ENCODE measurements at places on chromosomes 6 and 20.

DNA sequence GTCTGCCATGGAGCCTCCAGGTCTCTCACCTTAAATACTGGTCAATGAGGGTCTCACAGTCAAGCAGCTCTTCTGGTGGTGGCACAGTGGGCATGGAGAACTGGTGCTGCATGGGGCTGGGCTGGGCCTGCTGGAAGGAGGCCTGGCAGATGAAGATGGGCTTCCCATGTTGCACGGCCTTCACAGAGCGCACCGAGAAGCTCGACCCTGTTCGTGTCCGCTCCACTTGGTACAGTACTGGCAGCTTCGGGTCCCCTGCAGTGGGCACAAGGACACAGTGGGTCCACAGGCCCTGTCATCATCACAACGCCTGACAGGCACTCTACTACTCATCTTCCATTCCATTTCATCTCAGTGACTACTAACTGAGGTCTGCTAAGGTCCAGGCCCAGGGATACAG lies 8.8 kb downstream of the ACOT8 start:
- no peak for DNase-seq

DNA sequence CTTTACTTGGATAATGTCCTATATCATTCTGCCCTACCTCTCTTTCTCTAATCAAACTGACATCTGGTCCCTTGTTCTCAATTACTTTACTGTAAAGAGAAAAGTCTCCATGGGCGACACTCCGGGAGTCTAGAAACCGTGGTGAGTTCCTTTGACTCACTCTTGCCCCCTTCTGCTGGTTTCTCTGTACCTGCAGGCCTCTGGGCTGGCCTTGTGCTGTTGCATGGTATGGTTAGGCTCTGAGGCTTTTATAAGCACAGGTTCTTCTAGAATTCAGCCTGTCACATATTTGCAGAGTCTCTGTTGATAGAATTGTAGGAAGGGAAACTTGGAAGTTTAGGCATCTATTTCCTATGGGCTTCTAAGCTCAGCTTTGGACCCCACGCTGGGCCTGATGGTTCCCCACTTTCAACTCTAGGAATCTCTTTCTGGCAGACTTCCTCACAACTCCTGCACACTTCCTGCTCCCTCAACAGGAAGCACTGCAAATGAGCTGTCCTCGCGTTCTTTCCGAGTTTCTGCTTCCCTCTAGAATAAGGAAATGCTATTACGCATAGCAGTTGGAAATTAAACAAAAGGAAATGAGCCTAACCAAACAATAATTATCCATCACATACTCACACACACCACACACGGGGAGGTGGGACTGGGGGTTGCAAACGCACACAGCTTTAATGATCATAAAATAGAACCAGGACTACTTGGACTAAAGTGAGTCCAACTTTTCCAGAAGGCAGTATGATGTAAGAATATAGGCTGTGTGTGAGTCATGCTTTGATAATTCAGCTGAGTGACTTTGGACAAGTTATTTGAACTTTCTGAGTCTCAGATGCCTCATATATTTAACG lies 683.3 kb downstream of the QKI start:
- no peak for DNase-seq

DNA sequence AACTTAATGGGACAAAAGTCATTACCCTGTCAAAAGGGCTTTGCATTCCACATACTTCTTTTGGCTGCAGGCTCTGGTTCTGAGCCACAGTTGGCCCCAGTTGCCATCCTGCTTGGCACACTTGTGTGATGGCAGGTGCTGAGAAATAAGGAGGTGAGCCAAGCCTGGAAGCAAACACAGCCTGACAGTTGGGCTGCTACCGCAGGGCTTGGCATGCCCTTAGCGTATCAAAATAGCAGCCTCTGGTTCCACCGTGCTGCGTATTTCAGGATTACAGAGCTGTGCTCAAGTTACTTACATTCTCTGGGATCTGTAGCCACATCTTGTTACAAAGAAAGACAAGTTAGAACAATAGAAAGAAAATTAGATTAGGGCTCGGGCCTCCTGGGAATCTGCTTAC lies 11.1 kb downstream of the MTHFD1L start:
- DNase-seq: peak; percentile 75

- DNase-seq: no peak
Observed at GRCh38 chr6:108687921-108688320, 127.2 kb downstream of the FOXO3 start.

DNA sequence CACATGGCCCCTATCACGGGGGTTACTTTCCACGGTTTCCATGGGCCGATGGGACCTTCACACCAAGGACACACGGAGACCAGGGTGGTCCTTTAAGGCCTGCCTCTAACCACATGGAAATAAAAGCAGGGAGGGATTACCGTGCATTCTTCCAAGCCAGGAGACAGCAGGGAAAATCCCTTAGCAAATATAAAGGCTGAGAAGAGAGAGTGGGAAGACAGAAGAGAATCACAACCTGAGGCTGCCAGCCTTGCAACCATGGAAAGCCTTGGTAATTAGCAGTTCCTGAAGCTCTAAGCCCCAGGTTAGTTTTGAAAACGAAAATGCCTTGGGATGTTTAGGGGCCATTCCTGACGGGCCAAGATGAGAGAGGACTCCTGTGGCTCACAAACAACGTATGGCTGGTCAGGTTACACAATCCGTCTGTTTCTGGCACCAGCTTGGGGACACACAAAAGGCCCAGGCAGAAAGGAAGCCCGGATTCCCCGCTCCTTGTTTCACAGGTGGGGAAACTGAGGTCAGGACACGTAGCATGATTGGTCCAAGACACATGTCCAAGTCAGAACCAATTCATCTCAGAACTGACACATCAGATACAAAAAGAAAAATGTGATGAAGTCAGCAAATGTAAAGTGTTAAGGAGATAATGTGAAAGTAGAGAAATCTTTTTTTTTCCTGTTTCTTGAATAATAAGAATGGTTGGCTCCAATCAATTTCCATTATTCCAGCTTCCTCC lies 2.8 kb downstream of the PREX1 start:
- no peak for DNase-seq

DNA sequence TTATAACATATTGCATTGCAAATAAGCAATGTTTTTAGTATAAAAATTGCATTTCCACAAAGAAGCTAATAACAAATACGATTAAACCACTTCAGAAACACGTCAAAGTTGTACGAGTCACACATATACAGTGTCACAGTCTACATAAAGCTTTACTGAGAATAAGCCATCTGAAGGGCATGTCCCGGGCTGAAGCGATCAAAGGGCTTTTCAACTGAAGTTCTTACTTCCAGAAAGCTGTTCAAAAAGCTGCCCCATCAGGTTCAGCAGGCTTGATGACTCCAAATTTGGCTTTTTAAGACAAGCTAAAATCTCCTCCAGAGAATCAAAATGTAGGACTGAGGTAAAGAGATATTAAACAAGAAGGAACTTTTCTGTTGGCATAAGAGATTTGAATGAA lies 37.5 kb upstream of the HAO1 start:
- DNase-seq: no peak

DNA sequence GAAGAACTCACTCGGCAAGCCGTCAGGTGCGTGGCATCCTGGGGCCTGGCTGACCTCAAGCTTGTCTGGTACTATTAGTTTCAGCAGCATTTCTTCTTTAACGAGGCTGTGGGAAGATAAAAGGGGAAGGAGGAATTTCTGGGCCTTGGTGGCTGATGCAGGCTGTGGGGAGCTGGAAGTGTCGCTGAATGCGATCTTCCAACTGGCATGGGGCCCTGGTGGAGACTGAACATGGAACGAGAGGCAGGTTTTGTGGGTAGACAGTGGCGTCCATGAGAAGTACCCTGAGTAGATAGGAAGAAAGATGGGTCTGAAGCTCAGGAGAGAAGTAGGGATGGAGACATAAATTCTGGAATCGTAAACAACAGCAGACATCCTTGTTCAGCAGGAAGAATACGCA lies 23.9 kb downstream of the ERMARD start:
- no peak for DNase-seq

- DNase-seq: no peak
Observed at GRCh38 chr6:166839569-166839968, 116.8 kb downstream of the RNASET2 start.

- no peak for DNase-seq
Observed at GRCh38 chr20:61134296-61135030, 117.6 kb upstream of the CDH4 start.

DNA sequence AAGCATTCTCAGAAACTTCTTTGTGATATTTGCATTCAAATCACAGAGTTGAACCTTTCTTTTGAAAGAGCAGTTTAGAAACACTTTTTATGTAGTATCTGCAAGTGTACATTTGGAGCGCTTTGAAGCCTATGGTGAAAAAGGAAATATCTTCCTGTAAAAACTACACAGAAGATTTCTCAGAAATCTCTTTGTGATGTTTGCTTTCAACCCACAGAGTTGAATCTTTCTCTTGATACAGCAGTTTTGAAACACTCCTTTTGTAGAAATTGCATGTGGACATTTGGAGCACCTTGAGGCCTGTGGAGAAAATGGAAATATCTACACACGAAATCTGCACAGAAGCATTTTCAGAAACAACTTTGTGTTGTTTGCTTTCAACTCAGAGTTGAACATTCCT lies 612.3 kb upstream of the ZNF337 start:
- DNase-seq: no peak

- DNase-seq: no peak
Observed at GRCh38 chr20:48550814-48551213, 277.0 kb downstream of the PREX1 start.

DNA sequence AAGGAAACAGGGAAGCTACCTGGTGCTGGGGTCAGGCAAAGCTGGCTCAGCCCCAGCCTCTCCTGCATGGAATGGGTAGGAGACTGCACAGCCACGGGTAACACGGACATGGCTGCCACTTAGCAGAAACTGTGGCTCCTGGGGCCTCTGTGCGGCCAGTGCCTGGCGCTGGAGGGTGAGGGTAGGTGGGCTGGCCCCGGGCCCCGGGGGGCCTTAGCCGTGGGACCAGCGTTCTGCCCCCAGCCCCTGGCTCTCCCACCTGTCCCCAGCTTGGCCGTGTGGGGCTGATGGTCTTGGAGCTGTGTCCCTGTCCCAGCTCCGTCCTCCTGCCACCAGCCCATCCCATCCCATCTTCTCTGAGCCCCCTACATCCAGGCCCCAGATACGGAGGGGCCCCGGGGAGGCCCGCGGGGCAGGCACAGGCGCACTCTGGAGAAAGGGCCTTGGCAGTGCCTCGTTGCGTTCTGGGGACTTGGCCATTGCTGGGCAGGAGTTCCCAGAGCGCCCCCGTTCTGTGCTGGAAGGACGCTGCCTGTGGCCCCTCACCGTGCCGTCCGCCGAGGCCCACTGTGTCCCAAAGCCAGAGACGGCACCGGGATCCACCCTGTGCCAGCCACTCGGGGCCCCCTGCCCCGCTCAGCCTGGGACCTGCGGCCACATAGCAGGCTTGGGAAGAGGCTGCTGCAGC lies 12.2 kb downstream of the CHRNA4 start:
- DNase-seq: peak; percentile 16

- no peak for DNase-seq
Observed at GRCh38 chr6:16912756-16913155, 151.5 kb upstream of the ATXN1 start.

- no peak for DNase-seq
Observed at GRCh38 chr6:148514091-148514845, 171.6 kb downstream of the SASH1 start.

DNA sequence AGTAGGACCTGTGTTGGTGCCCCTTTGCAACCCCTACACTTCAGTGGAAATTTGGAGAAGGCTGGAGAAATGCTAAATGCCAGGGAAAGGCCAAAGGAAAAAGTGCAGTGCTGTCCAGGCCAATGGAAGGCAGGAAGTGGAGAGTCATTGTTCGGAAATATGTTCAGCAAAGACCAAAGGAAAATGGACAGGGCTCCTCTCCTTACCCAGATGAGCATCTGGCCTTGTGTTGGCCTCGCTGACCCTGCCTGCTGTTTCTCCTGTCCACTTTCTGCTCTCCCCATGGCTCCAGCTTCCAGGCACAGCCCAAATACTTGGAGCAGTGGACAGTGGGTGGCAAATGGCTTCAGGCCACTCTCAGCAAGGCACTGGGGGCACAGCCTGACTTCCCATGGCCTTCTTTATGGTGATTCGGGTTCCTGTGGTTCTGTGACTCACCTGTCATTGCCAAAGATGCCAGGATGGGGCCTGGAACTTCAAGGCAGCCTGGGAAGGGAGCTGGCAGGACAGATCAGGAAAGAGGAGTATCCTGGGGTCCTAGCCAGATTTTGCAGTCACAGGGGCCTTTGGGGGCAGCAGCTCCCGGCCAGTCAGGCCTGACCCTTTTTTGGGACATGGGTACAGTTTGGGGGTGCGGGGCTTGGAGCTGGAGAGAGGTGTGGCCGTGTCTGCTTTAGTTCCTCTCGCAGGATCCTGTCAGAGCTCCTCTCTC lies 190.9 kb upstream of the SLC24A3 start:
- DNase-seq: no peak

DNA sequence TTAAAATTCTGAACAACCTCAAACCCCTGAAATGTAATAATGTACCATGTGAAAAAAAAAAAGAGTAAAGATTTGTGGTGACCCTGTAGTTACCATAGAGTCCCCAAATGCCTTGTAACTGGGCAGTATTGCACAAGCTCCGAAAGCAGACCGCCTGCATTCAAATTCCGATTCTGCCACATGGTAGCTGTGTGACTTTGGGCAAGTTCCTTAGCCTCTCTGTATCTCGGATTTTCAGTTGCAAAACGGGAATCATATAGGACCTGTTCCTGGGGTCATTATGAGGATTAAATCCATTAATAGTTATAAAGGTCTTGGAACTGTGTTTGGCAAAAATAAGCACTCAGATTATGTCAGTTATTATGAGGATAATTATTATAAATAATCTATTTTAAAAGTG lies 43.6 kb downstream of the TSPYL4 start:
- no peak for DNase-seq

DNA sequence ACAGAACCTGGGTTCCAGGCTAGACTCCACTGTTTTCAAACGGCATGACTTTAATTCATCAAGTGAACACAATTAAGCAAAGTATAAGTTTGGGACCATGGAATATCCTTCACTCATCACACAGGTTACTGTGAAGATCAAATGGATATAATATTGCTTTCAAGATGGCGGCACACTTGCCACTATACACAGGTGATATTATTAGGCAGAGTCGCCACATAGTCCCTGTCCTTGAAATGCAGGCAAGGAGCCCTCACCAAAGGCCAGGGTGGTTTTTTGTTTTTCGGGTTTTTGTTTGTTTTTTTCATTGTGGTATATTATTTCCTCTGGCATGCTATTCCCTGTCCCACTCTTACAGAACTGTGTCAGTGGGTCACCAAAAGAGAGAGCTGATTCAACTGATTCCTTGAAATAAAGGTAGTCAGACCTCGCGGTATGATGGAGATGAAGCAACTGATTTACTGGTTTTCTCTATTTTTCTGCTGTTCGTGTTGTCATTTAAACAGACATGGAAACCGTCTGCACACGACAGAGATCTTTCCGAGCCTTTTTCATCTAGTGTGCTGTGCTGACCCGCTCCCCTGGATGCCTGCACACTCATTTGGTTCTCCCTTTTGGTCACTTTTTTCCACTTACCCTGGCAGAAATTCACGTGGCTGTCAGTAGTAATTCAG lies 29.7 kb downstream of the MYB start:
- DNase-seq: no peak

DNA sequence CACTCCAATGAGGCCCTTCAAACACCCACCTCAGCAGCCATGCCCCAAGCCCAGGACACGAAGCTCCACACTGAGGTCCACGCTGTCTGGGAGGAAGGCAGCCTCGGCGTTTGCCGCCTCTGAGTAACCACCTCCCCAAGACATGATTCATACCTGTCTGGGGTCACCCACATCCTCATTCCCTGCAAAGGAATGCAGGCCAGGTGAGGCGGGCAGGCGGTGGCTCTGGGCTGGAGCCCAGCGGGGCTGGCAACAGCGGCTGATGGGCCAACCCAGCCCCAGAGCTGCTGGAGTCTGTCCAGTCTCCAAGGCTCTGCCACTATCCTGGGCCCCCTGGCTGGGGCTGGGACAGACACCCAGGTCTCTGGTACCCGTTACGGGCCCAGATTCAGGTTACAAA lies 14.8 kb downstream of the PMEPA1 start:
- no peak for DNase-seq

- DNase-seq: no peak
Observed at GRCh38 chr6:30888816-30889495, 4.6 kb downstream of the DDR1 start.
